ENCODE measurements at places on chromosomes 11 and 22. TPM values are rescaled to one million over a fixed set of nuclear protein-coding genes. Genes with fewer than 3 reads are reported as not detected.

Gene OR2D2
- total RNA-seq, result not detected

Gene JAML
- 35.0 TPM for total RNA-seq

Gene TMEM151A
- 19.6 TPM for total RNA-seq

Gene ZBTB16
- total RNA-seq, result 80.6 TPM

DNA sequence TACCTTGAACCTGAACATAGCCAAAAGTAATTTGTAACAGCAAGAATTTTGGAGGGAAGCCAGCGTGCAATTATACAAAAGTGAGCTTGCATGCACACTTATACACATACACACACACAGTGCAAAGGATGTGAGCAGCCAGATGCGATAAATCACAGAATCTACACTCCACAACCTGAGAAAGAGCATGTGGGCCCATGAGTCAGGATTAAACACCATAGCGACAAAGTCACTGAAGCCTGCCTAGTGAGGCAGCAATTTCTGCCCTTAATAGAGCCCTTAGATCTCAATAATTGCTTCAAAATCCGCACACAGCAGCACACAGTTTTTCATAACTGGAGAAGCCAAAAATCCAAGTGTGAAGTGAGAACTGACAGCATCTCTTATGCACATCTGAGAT lies 42.6 kb upstream of the TEAD1 start:
- no peaks in the 10 kb centered on the region for H3K4me1 ChIP-seq
- no peak overlapping the region for H3K4me3 ChIP-seq
- no peak for DNase-seq
- H3K27ac ChIP-seq, result no peak overlapping the region

DNA sequence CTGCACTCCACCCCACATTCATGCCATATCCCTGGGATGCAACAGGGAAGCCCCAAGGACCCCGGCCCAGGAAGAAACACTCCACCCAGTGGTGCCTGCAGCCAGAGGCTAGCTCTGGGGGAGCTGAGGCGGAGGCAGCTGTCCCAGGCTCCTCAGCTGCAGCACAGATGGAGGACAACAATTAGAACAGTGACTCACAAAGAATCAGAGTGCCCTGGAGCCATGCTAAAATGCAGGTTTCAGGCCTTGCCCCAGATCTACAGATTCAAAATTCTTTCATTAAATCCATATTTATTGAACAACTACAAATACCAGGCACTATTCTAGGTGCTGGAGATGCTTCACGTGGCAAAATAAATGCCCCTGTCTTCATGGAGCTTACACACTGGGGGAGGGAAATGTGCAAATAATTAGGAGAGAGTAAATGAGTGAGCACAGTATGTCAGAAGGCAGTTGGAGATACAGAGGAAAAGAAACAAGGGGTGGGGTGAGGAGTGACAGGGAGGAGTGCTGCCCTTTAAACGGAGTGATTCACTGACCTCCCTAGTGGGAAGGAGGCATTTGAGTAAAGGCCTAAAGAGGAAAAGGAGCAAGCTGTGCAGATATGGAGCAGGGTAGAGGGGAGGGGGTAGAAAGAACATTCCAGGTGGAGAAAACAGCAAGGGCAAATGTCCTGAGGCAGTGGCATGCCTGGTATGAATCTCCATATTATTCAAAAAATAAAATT lies 73.3 kb upstream of the CSNK2A3 start:
- H3K27ac ChIP-seq, result no peak overlapping the region
- no peaks in the 10 kb centered on the region for H3K36me3 ChIP-seq
- H3K4me1 ChIP-seq, result no peaks in the 10 kb centered on the region
- H3K27me3 ChIP-seq, result no peaks in the 10 kb centered on the region
- H3K4me3 ChIP-seq, result no peak overlapping the region
- no peak for DNase-seq

DNA sequence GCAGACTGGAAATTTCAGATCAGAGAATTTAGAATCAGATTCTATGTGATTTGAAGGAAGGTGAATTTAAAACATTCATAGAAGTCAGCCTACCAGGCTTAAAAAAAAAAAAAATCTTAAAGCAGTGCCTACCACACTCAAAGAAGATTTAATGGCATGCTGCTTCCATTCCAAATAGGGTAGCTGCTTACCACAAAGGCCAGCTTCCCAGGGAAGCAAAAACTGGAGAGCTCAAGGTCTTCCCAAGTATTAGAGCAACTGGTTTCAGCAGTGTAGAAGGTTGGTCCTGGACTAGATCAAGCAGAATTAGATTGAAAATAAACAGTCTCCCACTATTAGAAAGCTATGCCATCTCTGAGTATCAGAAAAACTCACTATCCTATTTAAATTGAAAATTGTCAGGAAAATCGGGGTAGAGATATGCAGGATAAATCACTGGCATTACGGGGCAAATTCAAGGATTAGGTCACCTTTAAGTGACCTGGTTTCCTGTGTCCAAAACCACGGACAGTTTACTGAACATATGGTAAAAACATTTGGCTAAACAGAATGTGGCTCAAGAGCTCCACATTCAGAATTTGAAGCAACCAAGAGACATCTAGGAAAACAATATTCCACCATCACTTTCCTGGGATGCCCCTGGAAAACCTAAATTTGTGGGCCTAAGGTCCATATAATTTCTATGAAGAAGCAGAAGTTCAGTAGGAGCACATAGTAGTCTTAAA lies 1.3 kb downstream of the C11orf42 start:
- no peak overlapping the region for H3K4me3 ChIP-seq
- H3K36me3 ChIP-seq, result peaks cover 18% of the 10 kb centered on the region
- H3K27me3 ChIP-seq, result no peaks in the 10 kb centered on the region
- H3K27ac ChIP-seq, result peak overlapping the region; percentile 20
